ENCODE measurements at places on chromosomes 12 and 14.

DNA sequence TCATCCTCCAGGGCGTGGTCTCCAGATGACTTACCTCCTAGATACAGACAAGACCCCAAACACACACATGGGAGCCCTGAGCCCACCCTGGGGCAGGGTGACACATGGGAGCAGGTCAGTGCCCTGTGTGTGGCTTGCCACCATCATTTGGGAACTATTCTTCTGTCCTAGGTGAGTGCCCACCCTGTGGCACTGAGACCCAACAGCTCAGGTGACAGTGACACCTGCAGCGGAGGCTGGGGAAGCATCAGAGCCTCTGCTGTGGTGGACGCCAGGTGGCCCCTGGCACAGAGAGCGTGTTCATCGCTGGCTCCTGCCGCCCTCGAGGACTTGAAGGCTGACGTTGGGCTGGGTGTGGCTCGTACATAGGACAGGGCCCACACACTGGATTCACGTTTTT is 23.0 kb downstream of the SFSWAP start:
- no peak for DNase-seq

DNA sequence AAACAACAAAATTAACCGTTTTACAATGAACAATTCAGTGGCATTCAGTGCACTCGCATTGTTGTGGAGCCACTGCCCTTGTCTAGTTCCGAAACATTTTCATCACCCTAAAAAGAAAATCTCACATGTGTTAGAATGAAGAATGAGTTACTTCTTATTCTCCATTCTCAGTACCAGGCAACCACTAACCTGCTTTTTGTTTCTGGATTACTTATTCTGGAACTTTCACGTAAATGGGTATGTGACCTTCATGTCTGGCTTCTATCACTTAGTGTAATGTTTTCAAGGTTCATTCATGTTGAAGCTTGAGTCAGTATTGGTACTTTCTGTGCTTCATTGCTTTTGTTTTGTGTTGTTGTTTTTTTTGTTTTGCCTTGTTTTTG is 15.6 kb downstream of the RCOR1 start:
- no peak for DNase-seq

DNA sequence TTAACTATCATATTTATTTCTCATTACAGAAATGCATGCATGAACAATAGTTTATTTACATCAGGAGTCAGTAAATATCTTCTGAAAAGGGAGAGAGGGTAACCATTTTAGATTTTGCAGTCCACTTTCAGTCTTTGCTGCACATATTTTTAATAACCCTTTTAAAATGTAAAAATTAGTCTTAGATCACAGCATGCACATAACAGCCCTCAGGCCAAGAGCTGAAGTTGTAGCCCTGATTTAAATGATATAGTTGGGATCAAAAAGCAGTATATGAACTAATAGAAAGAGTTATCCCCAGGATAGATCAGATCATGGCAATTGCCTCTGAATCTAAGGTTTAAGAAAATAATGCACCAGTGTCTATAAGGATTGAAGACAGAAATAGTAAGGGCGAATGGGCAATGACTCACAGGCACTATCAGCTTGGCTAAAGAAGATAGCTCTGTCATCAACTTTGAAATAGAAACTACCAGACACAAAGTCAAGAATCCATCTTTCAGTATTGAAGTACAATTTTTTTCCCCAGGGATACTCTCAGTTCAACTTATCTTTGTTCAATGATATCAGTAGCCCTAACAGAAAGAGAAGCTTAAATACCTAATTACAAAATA is 13.1 kb upstream of the CLEC7A start:
- no peak for DNase-seq

DNA sequence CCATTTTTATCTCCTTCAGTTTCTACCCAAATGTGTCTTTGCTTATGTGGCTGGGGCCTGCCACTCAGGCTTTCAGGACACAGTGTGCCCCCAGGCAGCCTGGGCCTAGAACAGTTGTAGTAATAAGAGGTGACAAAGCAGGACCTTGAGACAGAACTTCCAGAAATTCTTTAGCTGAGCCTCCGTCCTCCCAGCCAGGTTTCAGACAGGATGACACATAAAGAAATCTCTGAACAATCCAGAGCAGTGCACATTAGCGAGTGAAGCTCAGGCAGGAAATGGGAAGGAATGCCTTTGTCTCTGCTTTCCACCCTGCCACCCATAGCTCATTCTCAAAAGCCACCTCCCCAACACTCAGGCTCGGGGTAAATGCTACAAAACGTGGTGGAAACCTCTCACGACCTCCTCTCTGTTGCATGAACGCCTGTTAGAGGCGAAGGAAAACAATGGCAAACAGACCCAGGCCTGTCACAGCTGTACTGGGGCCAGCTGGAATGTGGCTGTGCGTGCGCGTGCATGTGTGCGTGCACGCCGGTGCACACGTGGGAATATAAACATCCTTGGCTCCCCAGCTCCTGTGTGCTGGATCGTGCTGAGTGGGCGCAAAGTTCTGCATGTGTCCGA is 286.7 kb downstream of the ZFP36L1 start:
- DNase-seq = no peak

DNA sequence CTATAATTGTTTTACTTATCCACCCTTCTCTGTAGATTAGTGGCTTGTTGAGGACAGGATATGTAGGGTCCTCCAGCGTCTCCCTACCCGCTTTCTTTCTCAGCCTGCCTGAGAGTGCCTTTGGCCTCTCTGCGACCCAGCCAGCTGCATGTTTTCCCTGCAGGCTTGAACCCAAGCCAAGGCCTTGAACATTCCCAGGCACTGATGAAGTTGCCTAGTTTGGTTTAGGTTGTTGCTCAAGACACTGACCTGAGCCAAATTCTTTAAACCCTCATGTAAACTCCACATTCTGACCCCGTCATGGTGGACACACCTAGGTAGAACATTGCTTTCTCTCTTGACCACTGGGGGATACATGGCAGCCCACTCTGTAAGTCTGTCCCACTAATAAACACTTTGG is 33.4 kb upstream of the TXNRD1 start:
- DNase-seq = no peak

- no peak for DNase-seq
Measured at GRCh38 chr14:47226877-47227520, 448.4 kb downstream of the MDGA2 start.

- DNase-seq = peak; percentile 59
Measured at GRCh38 chr14:61321385-61322010, at the start of gene PRKCH. PRKCH (plus strand) TSS chr14:61321579; CDS start chr14:61322102, 523 bp downstream.

- DNase-seq = no peak
Measured at GRCh38 chr14:92980866-92981265, 57.9 kb downstream of the CHGA start.

DNA sequence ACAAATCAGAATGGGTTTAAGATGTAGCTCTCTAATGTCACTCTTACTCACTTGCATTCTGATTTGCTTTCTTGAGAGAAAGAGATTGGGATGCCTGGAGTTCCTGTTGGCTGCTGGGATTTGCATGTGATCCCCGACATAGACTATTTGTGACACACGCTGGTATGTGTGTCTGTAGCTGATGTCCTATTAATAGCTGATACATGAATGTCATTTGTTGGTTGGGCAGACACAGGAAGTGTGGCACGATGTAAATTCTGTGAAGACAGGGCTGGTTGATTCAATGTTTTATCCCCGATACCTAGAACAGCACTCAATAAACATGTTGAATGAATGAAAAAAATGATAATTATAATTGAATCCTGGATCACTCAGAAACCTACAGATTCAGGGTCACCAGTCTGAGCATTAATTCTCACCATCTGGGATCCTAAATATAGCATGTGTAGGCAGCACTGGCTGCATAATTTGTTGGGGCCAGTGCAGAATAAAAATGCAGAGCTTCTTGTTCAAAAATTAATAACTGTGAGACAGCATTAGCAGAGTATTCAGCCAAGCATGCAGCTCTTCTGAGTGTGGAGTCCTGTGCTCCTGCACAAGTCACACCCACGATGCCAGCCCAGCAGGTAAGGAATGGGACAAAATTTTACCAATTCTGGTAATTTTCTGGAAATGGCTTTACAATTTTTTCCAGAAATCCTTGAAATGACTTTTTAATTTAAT is 35.5 kb upstream of the SOCS2 start:
- DNase-seq = no peak

DNA sequence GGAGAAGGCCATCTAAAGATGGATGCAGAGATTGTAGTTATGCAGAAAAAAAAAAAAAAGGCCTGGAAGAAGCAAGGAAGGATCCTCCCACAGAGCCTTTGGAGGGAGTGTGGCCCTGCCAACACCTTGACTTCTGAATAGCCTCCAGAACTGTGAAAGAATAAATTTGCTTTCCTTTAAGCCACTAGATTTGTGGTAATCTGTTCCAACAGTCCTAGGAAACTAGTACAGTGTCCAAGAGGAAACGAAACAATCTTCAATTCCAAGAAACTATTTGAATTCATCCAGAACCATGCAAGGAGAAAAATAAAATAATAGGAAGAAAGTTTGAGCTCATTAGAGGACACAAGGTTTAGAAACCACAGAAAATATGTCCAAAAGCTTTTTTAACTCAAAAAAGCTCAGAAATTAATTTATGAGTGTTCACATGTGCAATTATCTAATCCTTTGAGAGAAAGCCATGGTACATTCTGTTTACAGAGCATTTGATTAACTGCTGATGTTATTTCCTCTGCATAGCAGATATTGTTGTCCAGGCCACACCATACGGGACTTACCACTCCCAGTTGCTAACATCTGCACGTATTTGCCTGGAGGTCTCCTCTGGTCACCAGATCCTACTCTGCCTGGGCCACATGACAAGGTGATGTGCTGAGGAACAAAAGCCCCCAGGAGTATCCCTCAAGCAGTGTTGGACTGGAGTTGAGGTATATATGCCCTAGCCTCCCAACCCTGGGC is 30.0 kb upstream of the STAB2 start:
- no peak for DNase-seq

GRCh38 chr12:15589328-15590032 is 199.7 kb downstream of the EPS8 start:
- no peak for DNase-seq

- DNase-seq = no peak
Measured at GRCh38 chr14:78403278-78403815, 233.2 kb downstream of the NRXN3 start.

- no peak for DNase-seq
Measured at GRCh38 chr12:51371295-51371953, 19.8 kb downstream of the GALNT6 start.

DNA sequence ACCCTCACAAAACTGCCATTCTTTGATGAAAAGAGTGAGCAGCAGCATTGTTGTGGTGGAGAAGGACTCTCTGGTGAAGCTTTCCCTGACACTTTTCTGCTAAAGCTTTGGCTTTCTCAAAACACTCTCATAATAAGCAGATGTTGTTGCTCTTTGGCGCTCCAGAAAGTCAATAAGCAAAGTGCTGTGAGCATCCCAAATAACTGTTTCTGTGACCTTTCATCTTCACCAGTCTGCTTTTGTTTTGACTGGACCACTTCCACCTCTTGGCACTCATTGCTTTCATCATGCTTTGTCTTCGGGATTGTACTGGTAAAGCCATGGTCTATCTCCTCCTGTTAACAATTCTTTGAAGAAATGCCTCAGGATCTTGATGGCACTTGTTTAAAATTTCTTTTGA is 424.7 kb upstream of the TMPO start:
- DNase-seq = no peak

GRCh38 chr12:56884421-56884820 is 49.8 kb downstream of the SDR9C7 start:
- no peak for DNase-seq

GRCh38 chr14:92553438-92553837 is 39.9 kb downstream of the RIN3 start:
- DNase-seq = no peak

DNA sequence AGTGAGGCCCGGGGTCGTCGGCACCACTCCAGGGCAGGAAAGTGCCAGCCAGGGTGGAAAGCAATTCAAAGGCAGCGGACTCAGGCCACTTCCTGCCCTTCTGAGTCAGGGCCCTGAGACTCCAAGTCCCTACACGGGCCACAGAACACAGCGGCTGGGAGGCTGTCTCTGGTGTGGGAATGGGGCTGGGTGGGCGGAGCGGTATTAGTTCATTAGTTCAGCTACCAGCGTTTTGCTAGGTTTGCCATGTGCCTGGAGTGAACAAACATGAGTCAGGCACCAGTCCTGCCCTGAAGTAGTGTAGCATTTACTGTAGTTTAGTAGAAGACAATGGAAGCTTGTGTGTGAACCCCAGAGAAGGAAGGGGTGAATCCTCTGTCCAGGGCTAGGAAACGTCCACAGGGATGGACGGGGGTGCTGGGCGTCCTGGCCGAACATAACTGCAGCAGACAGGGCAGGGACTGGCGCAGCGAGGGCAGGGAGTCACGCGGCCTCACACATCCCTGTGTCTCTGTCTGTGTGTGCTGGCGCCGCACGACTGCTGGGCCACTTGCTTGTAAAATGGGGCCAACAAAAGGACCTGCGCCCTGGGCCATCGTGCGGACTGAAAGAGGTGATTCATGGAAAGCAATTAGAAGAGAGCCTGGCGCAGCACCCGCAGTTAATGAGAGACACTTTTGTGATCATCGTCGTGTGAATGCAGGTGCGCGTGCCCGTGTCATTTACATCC is 186.4 kb upstream of the PRMT8 start:
- DNase-seq = no peak

DNA sequence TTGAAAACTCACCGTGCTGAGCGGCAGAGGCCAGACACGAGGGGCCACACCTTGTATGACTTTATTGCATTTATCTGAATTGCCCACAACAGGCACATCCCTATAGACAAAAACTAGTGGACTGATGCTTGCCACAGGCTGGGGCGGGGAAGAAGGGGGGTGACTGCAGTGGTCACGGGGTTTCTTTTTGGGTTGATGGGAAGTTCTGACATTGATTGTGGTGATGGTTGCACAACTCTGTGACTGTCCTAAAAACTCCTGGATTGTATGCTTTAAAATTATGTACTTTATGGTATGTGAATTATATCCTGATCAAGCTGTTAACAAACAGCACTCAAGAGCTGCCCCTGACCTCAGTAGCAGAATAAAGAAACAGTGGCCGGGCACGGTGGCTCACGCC is 25.7 kb downstream of the DHX37 start:
- DNase-seq = no peak

- peak; percentile 97 for DNase-seq
Measured at GRCh38 chr14:54440873-54441868, at the start of gene CNIH1. CNIH1 (minus strand) TSS chr14:54441374; CDS start chr14:54441327, 47 bp downstream.

DNA sequence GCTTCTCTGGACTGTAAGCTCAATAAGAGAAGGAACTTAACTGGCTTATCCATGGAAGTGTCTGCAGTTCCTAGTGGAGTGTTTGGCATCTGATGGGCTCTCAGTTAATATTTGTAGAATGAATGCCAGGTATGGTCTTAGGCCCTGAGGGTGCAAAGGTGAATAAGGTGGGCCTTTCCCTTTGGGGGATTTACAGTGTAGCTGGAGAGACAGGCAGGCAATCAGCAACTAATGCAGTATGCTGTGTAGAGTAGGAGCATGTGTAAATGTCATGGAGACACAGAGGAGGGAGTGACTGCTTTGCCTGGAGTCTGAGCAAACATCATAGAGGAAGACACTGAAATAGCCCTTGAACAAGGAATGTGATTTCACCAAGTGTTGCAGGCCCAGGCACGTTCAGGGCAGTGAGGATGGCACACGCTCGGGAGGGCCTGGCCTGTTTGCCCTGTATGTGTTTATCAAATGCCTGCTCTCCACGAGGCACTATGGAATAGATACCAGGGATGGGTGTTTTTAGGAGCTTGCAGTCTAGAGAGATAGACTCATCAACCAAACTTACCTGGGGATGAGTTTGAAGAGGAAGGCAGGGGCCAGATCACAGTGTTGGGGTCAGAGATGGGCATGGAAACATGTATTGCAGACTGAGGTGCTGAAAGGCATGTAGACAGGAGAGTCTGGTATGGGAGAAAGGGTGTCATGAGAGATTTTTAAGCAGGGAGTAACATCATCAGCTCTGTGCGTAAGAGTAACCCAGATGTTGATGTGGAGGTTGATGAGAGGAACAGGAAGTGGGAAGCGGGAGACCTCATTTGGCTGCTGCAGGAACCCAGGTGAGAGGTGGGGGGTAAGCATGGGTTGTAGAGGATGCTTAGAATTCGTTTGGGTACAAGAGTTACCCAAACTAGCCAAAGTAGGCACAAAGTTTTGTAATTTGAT is 54.1 kb downstream of the PLXNC1 start:
- DNase-seq = no peak
